ENCODE measurements at places on chromosomes 11 and 22.

DNA sequence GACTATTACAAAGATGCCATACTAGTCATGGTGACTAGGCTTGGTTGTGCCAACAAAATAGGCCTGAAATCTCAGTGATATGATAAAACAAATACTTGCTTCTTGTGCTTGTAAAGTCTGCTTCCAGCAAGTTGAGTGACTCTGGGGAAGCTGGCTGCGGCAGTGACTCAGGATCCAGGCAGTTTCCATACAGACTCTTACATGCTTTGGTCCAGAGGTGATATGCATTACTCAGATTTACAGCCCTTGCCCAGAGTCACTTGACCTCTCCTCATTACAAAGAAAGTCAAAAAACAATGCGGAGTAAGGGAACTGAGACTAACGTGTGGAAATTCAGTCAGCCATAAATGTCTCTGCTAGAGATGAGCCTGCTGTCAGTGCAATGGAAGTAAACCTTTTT is 387.5 kb downstream of the KCNA4 start:
- DNase-seq = peak; percentile 34

DNA sequence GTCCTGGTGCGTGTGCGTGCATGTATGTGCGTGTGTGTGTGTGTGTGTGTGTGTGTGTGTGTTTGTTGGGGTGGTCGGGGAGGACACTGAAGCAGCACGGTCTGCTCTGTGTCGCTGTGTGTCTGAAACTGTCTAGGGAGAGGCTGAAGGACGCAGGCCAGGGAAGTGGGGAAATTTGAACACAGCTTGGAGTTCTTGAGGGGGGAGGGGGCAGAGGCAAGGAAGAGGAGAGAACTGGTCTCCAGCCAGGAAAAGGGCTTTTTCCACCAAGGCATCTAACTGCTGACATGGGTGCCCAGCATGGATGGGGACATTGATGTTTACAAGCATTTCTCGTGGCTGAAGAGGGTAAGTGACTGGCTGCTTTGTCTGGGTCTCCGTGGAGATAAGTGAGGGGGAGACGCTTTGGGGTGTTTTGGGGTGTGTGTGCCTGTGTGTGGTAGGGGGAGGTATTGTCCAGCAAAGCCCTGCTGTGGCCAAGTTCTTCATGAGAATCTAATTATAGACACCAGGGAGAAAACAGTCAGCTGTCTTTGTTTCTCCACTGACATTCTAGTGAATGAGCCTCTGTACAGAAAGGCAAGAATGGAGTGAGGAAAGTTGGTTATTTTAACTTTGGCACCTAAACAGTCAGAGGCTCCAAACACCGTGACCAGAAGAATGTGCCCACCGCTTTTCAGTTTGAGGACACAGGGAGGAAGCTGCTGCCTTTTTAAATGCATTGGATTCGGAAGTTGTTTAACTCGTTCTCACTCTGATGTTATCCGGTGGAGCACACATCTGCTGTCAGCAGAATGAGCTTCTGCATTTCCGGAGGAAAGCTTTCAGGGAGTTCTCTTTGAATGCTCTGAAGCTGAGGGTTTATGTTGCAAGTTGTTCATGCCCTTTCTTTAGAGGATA is 63.7 kb downstream of the PPFIBP2 start:
- peak; percentile 9 for DNase-seq

- DNase-seq = no peak
These were observed 99.8 kb upstream of the ALX4 start for GRCh38 chr11:44409558-44410236.

GRCh38 chr11:5290106-5290505 is 11.6 kb downstream of the OR51B4 start:
- no peak for DNase-seq

- no peak for DNase-seq
These were observed 243.6 kb upstream of the SORL1-AS1 start for GRCh38 chr11:121696177-121696871.

GRCh38 chr11:7439746-7440320 is 45.5 kb upstream of the OLFML1 start:
- no peak for DNase-seq

- no peak for DNase-seq
These were observed 688 bp upstream of the LRRC74B start for GRCh38 chr22:21044931-21045584.

DNA sequence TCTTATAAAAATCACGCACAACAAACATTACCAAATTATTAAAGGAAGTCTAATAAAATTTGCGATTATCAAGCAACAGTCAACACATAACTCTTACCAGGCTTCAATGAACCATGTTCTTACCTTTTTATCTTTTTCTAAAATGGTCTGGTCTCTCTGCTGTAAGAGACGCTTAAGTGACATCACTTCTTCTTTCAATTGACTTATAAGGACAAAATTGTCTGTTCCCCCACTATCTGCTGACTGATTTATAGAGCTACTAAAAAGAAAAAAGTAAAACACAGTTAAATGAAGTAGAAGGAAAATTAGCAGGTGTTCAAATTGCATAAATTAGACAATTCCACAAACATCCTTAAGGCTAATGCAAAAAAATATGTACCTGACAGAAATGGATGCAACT is 10.9 kb downstream of the FAM76B start:
- no peak for DNase-seq

DNA sequence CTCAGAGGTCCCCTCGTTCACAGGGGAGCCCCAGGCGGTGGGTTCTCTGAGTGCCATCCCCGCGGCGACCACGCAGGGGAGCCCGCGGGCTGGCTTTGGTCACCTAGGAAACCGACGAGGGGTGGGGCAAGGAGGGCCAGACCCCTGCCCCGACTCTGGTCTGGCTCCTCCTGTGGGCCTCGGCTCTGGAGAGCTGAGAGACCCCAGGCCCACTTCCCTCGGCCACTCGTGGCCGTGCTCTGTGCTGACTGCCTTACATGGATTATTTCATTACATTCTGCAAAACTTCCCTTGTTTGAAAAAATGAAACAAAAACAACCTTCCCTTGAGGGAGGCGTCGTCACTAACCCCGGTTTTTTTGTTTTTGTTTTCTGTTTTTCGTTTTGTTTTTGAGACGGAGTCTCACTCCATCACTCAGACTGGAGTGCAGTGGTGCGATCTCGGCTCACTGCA is 15.1 kb upstream of the CYTH4 start:
- peak; percentile 12 for DNase-seq

DNA sequence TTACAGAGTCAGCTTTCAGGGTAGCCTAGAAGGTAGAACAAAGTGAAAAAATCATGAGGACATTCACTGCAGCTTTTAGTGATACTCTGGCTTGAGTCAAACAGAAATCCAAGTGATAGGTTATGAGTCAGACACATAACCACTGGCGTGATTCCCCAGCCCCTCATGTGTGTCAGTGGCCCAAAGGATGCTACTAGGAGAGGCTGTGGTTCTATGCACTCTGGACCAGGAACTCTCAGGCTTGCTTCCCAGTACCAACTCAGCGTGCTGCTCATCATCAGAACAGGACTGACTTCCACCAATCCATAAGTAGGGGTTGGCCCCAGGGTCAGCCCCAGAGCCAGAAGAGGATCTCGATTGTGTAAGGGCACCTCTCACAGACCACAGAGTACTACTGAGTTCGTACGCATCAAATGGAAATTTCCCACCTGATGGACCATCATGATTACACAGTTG is 116.8 kb downstream of the MED15 start:
- no peak for DNase-seq

- DNase-seq = no peak
These were observed 7.9 kb upstream of the MCHR1 start for GRCh38 chr22:40671369-40671768.

- DNase-seq = no peak
These were observed 7.0 kb downstream of the UNC93B1 start for GRCh38 chr11:67996622-67997474.

DNA sequence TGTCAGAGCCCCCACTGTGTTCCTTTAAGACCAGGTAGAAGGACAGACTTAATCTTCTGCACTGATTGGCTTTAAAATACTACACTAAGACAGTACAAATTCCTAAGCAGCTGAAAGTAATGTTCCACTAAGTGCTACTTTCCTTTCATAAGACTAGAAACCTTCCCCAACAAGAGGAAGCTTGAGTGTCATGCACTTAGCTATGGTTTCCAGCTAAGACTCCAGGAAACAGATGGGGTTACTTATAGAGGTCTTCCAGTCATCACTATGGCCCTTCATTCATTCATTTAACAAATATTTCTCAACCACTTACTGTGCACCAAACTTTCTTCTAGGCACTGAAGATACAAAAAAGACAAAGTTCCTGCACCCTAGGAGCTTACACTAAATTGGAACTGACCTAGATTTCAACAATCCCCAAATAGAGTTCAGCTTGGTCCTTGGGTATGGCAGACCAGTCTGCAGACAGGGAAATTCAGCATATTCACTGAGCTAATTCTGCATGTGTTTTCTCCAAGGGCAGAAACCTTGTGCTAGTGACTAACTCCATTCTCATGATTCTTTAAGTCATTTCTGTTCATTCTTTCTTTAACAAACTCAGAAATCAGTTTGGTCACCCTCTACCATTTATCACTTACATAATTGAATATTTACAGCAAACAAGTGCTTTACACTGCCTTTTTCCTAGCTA is 178.4 kb upstream of the MTNR1B start:
- DNase-seq = no peak

- DNase-seq = no peak
These were observed 145.8 kb downstream of the LUZP2 start for GRCh38 chr11:24642648-24643047.

- DNase-seq = no peak
These were observed 36.4 kb downstream of the SWAP70 start for GRCh38 chr11:9700105-9700801.

DNA sequence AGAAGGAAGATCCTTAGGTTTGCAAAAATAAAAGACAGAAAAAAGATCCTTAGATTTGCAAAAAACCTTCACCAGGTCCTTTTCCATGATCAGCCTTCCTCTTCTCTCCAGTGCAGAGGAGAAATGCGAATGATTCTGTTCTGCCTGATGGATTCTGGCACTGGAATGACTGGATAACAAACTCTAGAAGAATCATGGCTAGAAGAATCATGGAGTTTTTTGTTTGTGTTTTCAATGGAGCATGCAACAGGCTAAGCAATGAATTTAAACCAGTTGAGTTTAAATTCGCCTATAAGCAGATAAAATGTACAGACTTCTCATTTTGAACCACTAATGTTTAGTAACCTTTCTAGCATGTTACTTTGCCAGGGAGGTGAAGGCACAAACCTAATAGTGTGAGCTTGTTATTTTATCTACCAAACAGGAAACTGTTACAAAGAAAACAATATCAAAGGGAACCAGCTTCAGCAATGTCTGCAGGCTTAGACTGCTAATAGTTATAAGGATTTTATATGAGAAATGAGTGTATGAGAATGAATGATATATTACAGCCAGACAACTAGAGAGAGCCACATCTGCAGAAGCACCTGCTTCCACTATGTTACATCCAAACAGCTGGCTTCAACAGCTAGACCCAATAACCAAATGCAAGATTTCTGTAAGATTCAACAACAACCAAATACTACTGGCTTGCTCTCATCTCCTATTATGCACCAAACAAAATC is 64.7 kb upstream of the APOA1 start:
- DNase-seq = peak; percentile 12

DNA sequence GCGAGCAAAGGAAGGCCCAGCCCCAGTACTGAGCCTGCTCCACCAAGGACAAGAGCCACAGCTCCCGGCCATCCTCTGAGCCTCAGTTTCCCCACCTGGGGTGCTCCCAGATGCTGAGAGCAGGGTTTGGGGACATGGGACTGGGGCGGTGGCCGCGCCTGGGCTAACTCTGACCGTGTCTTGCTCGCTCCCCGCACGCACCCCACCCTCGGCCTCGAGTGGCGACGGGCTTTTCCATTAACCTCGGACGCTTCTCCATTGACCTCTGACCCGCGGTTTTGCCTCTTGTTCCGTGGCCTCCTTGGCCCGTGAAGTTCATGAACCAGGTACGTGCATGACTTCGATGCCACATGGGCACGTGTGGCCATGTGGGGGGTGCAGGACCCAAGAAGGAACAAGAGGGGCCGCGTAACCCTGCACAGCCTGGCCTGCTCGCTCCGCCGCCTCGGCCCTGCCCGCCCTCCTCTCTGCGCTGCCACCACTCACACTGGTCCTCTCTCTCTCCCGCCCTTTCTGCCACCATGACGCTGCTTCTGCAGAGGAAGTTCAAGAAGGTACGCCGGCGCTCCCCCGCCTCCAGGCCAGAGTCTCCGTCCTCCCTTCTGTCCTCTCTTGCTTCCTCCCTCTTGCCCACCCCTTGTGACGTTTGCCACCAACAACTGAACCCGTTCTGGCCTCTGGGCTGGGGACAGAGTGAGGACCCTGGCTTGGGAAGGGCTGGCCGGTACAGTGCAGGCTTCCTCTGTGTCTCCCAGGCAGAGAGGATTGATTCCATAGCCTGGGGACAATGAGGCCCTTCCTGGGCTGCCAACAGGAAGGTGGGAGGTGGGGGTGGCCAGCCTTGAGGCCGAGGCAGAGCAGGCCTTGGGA is 6.9 kb downstream of the TNNT3 start:
- no peak for DNase-seq

- no peak for DNase-seq
These were observed 47.5 kb upstream of the POU2AF1 start for GRCh38 chr11:111426617-111427016.

DNA sequence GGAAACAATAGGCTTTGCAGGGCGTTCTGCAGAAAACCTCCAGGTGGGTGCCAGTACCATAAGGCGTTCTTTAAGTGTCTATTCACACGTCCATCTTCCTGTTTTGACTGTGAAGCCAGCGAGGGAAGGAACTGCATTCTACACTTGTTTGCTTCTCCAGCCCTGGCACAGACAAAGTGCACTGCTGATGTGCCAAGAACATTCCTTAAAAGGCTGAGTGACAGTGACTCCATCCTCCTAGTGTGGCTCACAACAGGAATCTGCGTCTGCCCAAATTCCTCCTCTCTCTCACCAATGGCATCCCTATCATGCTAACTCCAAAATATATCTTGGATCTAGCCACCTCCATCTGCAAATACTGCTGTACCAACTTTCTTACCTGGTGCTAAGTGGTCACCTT is 407.4 kb upstream of the SYN3 start:
- DNase-seq = no peak

DNA sequence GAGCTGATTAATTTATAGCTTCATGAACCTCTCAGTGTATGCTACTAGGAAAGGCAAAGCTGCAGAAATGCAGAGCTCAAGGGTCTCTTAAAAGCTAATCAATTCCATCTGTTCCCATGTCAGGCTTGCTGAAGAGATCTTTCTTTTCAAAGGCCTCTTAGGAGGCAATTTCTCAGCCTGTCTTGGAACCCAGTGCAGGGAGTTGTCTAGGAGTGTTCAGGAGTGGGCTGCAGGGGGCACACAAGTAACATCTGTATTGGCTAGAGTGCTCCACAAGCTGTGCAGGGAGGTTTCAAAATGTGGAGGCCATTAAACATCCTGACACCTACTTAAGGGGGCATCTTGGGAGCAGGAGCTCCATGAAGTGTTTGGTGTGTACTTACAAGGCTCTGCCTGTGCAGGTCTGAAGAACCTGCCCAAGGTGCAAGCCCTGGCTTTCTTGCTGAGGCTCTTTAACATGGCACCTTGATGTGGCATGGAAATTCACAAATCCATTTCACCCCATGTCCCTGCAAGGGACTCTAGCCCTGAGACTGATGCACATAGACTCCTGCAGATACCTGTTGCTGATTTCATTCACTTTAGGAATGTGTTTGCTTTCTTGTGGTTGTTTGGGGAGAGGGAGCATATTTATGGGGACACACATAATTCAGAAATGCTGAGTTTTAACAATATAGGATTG is 134.7 kb downstream of the ME3 start:
- DNase-seq = no peak
